ENCODE measurements at places on chromosomes 7 and 10.

- DNase-seq, result no peak
Observed at GRCh38 chr7:71308096-71308495, 176.2 kb downstream of the GALNT17 start.

- DNase-seq, result no peak
Observed at GRCh38 chr10:122233857-122234348, 37.2 kb upstream of the BTBD16 start.

DNA sequence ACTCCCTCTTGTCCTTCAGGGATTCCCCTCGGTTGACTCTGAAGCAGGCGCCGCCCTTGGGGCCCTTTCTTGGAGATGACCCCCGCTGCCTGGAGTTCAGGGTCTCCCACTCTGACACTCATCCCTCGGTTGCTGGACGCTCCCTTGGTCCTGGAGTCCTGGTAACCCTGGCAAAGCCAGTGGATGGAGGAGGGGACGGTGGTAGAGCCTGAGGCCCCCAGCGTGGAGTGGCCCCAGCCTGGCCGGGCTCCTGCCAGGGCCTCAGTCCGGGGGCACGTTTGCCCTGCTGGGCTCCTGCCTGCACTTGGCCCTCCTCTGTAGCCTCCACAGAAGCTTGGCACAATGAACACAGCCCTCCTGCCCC, 9.3 kb upstream of the CAMK2B start:
- no peak for DNase-seq

- no peak for DNase-seq
Observed at GRCh38 chr7:22420008-22420407, 63.1 kb upstream of the RAPGEF5 start.

GRCh38 chr7:115356139-115356746, 434.3 kb downstream of the MDFIC start:
- DNase-seq, result peak; percentile 6

- DNase-seq, result peak; percentile 81
Observed at GRCh38 chr7:953547-954327, 743 bp downstream of the ADAP1 start.

GRCh38 chr7:18387191-18387735, 108.3 kb upstream of the HDAC9 start:
- DNase-seq, result peak; percentile 41

DNA sequence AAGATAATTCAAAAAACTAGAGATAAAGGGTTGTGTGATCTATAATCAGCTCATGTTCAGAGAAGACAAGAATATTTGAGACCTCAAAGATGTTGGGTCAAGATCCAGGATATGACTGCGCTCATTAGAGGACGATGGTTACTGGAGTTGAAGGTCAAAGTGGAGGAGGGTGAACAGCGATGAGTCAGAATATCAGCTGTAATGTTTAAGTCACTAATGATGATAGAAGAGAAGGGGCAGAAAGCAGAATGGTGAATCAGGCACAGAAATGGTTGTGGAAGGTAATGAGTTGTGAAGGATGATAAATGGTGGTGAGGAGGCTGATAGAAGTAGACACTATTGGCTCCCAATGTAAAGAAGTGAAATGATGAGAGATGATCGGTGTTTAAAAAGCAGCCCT, 540.3 kb downstream of the INHBA start:
- no peak for DNase-seq

DNA sequence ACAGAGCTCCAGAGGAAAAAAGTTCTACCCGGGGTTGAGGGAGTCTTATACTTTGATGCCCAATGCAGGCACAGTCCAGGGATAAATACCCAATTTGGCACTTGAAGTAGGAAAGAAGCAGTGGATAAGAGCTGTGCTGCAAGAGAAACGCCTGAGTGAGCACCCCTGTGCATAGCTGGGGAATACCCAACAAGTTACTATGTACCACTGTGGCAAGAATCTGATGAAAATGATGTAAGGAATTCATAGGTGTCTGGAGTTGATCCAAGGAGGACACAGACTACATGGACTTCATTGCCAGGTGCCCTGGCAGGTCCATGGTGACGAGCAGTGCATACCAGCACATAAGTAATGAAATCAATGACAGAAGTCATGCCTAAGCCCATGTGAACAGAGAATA, 183.7 kb upstream of the FEZF1 start:
- no peak for DNase-seq
